ENCODE measurements at places on chromosomes 2 and 18.

GRCh38 chr2:38129481-38129880 lies 53.5 kb upstream of the CYP1B1 start:
- DNase-seq, result no peak

- DNase-seq, result no peak
Measured at GRCh38 chr18:48940854-48941611, 9.7 kb downstream of the SMAD7 start.

- DNase-seq, result no peak
Measured at GRCh38 chr2:234448506-234449184, 48.2 kb downstream of the ARL4C start.

DNA sequence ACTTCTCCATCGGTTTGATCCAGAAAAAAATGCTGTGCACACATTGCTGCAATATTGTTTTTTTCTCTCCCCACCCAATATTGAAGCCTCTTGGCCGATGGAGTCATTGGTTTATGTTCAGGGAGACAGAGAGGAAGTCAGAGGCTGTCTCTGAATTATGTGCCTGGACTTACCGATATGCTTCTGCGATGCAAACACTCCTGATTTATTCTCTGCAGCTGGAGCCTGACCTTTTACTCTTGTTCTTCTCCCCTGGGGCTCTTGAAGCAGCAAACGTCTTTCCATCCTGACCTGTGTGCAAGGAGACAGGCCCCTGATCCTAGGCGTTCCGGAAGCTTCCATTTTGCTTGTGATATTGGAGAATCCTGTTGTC lies 99.6 kb downstream of the PTGR3 start:
- no peak for DNase-seq

GRCh38 chr2:120077896-120078295 lies 65.0 kb downstream of the EPB41L5 start:
- DNase-seq, result no peak

- DNase-seq, result no peak
Measured at GRCh38 chr2:16020389-16021008, 80.1 kb downstream of the MYCN start.

DNA sequence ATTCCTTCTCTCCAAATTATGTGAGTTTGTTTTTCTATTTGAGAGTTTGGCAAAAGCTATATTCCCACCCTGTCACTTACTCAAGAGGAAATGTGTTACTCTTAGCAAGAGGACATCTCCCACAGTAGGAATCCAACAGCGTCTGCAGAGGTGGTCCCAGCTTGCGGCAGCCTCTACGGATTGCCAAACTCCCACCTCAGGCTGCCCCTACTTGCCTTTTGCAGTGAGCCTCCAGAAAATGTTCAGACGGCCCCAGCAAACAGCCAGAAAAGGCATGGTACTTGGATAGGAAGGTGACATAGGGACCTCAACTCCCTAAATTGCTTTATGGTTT lies 158.4 kb downstream of the SUCLG1 start:
- DNase-seq, result no peak

DNA sequence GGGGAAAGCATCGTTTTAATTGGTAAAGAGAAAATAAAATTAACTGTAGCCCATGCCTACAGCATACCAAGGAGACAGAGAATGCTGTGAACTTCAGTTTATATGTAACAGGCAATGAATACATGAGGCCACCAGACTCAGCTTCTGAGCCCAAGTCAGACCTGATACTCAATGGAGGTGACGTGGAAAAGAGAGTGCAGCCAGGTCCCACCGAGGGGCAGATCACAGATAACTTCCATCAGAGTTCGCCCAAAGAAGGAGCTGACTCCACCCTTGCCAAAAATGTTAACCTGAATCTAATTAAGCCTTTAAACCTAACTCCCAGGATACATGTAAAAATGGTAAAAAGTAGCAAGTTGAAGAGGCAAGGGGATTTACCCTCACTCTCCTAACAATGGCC lies 52.2 kb upstream of the PROKR1 start:
- DNase-seq, result no peak

DNA sequence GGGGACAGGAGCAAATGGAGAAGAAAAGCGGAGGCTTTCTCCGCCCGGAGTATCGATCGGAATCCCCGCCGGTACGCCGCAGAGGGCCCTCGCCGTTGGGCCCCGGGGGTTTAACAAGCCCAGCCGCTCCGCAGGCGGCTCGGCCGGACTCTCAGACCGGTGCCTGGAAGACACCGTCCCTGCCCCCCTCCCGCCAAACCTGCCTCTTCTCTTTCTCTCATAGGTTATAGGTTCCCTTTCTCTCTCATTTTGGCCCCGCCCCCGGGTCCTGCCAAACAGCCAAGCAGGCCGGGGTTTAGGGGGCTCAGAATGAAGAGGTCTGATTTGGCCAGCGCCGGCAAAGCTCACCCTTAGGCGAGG lies 4.4 kb downstream of the ONECUT2 start:
- DNase-seq, result no peak

DNA sequence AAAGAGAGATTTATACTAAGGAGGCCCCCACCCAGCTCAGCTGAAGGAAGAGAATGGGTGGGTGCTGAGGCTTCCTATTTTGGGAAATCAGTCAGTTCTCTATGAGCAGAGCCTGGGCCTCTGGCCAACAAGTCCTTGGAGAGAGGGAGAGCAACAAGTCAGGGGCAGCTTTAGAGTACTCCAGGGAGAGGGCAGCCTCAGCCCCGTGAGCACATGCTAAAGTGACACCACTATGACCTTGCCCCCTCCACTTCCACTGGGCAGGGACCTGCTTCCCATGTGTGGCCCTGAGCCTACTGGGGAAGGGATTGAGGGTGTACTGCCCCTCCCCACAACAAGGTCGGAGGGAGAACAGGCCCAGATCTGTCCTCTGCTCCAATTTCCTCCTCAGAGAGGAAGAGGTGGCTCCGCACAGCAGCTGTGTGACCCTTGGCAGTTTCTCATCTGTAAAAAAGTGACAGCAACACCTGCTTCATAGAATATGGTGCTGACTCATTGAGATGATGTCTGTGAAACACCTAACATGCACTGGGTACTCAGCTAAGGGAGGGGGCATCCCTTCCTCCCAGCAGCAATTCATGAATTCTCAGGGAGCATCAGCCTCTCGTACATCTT lies 72.9 kb downstream of the CLHC1 start:
- DNase-seq, result no peak

DNA sequence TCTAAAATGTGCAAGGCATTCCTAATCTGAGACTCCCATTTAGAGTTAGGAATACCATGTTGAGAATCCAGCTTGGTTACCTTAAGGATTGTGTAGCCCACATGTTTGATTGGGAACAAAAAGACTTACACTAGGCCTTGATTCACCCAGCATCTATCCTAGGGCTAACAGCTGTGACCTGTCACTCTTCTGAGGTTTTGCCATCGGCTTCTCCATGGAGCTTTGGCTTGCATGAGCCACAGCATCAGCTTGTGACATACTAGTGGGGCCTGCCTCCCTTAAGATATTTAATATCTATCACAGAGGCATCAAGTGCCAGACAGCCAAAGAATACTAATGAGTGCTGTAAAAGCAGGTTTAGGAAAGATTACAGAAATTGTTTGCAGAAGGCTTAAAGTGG lies 241.3 kb upstream of the UBE2E3 start:
- no peak for DNase-seq

DNA sequence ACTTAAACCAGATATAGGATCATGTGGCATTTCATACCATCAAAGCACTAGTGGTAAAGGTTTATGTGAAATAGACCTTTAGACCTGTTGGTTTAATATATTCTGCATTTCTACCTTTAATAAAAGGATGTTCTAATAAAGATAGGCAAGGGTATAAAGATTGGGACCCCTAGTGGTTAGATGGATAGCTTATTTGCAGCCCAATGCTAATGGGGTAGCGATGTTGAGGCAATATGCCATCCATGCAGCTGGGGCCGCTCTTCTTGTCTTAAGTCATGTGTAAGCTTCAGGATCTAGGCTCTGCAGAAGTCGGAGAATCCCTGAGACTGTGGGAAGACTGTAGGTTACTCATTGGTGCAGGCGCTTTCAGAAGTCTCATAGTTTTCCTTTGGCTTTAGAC lies 114.9 kb downstream of the ICOS start:
- no peak for DNase-seq

DNA sequence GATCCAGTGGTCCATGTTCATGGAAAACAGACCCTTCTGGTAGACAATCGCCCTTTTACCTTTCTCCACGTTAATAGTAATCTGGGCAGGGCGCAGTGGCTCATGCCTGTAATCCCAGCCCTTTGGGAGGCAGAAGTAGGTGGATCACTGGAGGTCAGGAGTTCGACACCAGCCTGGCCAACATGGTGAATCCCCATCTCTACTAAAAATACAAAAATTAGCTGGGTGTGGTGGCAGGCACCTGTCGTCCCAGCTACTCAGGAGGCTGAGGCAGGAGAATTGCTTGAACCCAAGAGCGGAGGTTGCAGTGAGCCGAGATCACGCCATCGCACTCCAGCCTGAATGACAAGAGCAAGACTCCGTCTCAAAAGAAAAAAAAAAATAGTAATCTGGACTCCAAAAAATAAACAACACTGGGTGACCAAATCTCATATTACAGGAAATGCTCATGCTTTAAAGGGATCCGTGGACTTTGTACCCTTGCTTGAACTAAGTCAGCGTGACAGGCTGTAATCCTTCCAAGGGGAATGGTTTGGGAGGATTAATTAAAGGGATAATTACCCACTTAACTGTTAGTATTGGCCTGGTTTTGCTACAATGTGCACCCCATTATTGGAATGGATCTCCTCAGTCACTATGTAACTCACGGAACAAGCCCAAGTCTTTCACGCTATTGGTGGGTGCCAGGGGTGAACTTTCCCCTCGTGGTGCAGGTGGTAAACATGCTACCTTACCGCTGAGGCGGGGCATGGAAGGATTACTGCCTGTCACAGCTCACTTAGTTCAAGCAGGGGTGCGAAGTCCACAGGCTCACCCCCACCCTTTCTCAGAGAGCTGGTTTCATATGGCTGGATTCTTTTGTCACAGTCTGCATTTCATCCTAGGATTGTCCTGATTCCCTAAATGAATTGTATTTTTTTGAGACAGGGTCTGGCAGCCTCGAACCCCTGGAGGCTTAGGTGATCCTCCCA lies 36.7 kb downstream of the PROC start:
- no peak for DNase-seq

DNA sequence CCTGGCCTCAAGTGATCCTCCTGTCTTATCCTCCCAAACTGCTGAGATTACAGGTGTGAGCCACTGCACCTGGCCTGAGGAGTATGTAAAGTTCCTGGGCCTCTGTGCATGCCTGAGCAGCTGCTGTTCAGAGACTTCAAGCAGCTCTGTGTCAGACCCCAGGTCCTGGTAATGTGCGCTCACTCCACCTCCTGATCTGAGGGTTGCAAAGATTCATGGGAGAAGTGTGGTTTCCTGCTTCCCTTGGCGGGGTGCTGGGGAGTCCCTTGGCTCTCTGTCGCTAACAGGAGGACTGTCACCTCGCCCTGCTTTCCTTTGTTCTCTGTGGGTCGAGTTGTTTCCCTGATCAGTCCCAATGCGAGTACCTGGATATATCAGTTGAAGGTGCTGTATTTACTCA lies 8.6 kb upstream of the IL36A start:
- DNase-seq, result no peak

GRCh38 chr18:21522530-21522929 lies 78.0 kb downstream of the ESCO1 start:
- no peak for DNase-seq

GRCh38 chr2:111669928-111670695 lies 213.9 kb downstream of the ANAPC1 start:
- DNase-seq, result no peak

DNA sequence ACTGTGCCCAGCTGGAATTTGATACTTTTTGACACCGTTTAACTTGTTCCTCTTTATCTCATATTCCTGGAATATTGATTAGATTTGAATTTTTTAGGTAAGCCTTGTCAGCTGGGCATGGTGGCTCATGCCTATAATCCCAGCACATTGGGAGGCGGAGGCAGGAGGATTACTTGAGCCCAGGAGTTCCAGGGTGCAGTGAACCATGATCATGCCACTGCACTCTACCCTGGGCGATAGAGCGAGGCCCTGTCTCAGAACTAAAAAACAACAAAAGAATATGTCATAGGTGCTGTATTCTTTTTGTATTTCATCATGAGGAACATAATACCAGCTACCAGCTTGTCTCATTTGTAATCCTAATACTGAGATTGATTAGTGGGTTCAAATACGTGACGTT lies 90.3 kb downstream of the ZNF532 start:
- no peak for DNase-seq

GRCh38 chr18:3266062-3266608 lies 4.2 kb downstream of the MYL12B start:
- DNase-seq, result no peak

GRCh38 chr18:12943215-12943614 lies 4.6 kb upstream of the SEH1L start:
- no peak for DNase-seq

DNA sequence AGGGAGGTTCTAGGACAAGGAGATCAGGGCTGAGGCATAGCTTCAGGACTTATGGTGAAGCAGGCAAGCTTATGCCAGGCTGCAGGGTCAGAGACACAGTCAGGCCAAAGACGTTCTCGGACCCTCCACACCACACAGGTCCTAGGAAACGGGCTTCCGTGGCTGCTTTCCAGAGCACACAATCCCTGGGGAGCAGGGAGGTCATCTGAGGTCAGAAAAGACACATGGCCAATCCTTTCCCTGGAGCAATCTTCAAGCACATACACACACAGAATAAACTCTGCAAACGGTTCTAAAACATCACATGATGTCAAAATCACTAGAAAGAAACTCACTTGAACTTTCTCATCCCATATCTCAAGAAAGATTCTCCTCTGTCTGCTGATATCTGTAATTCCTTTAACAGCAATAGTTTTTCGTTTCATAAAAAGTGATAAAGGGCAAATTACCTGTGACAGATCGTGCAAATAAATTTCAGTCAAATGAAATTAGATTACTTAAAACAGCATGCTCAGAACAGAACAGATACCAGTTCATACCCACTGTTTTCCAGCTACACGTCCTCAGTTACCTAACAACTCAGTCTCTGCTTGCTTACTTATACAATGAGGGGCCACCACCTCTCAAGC lies 63.9 kb downstream of the MBOAT2 start:
- no peak for DNase-seq

GRCh38 chr2:169087757-169088379 lies 18.5 kb downstream of the DHRS9 start:
- DNase-seq, result no peak

GRCh38 chr2:219269362-219270054 lies 9.7 kb upstream of the DNAJB2 start:
- DNase-seq, result no peak

DNA sequence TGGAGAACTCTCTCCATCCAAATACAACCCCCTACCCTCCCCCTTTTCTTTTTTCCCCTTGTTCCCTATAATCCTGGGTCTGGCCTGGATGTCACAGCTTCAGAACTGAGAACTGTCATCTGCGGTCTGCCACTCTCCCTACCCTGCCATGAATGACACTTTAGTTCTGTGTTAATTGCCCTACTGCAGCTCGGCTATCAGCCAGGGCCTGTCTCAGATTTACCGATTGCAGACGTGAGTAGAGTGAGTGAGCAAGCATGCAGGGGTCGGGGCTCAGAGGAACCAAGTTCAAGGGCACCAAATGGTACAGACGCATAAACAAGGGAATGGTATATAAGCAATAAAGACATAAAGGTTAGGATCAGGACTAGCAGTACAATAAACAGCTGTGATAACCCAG lies 967.8 kb downstream of the BCL11A start:
- no peak for DNase-seq

- DNase-seq, result no peak
Measured at GRCh38 chr2:109176928-109177327, 47.9 kb downstream of the SH3RF3 start.
